Muscle of arm (tissue), 14 donors: ENCODE measurements at places on chromosomes 3 and 15. TPM values are rescaled to one million over a fixed set of nuclear protein-coding genes. Genes with fewer than 3 reads are reported as not detected.

DNA sequence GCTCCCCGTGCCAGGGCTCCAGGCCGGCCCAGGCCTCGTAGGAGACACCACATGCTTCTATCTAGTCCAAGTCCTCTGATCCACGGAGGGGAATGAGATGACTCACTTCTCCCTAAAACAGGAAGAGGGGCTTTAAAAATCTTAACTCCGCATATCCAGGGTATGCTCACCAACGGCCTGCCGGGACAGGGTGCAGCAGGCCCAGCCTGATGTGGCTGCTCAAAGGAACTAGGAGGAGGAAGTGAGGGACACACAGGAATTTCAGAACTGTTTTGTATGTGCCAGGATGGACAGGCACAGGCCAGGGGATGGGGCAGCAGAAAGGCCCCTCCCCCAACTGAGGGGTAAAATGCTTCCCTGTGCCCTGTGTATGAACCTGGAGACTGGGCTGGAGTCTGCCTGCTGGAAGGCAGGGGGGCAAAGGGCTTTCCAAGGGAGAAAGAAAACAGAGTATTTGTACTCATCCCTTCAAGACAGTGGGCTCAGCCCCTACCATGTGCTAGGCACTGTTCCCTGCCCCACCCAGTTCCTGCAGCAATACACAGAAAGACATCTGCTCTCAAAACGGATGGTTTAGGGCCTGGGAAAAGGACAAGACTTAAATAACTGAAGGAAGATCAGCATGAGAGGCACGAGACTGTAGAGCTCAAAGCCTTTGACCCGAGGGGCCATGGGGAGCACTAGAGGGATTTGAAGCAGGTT is 22.1 kb downstream of the CHDH start:
- no peak for DNase-seq

- DNase-seq: no peak
Observed at GRCh38 chr3:137771401-137772213, 7.5 kb downstream of the SOX14 start.

- no peak for DNase-seq
Observed at GRCh38 chr3:44906997-44907396, 32.6 kb downstream of the TGM4 start.

GRCh38 chr3:21893242-21893641 is 142.2 kb upstream of the ZNF385D start:
- no peak for DNase-seq

Gene PLSCR5
- polyA plus RNA-seq: not detected

DNA sequence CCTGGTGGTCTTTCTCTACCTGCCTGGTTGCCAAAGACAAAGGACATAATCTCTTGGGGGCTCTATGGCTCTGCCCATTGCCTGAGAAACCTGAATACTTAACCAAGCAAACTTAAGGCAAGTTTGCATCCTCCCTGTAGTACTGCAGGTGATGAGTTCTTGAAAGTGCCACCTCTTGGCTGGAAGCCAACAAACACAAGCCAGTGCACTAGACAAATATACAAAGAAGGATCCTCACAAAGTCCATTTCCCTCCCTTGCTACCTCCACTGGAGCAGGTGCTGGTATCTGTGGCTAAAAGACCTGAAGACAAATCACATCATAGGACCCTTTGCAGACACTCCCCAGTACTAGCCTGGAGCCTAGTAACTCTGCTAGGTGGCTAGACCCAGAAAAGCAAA is 772.3 kb downstream of the SI start:
- no peak for DNase-seq

- DNase-seq: no peak
Observed at GRCh38 chr3:49553324-49553691, 969 bp upstream of the BSN start.

Gene FSIP1
- 0.79 TPM for polyA plus RNA-seq

DNA sequence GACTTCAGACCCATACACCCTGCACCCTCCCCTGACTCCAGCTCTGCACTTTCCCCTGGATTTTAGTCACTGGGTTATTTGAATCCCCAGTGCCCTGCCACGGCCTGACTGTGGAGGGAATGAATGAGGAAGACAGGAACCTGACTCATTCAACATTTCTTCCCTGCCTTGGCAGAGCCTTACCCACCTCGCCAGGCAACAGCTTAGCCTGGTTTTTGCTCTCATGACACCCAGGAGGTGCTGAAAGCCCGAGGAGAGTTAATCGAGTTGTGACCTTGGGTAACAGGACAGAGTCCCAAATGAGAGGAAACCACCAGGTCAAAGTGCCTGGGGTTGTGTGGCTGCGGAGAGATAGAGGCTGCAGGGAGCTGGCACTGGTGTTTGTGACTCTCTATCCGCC is 128.3 kb downstream of the SMAD6 start:
- DNase-seq: no peak

DNA sequence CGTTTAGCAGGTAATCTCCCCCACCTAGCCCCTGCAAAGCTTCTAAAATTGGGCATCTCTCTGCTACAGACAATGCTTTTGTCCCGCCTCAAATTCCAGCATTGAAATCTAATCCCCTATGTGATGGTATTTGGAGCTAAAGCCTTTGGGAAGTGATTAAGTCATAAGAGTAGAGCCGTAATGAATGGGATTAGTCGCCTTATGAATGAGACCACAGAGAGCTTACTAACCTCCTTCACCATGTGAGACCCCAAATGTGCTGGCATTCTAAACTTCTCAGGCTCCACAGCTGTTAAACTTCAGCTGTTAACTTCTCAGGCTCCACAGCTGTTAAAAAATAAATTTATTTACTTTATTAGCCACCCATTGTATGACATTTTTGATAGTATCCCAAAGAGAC is 374.2 kb upstream of the BCHE start:
- DNase-seq: no peak

Gene PIF1
- 5.9 TPM for polyA plus RNA-seq

DNA sequence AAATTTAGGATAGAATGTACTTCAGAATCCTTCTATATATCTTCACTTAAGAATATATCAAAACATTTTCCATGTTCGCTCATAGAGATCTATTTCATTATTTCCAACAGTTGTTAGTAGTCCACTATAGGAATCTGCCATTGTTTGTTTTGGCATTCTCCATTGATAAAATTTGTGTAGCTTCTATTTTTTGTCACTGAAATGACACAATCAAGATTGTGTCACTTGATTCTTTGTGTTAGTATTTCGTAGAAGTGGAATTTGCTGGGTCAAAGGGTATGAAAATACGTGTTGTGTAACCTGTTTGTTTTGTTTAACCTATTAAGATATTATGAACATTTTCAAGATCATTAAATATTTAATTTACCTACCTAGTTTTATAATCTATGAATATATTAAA is 15.9 kb upstream of the GPR156 start:
- DNase-seq: no peak

DNA sequence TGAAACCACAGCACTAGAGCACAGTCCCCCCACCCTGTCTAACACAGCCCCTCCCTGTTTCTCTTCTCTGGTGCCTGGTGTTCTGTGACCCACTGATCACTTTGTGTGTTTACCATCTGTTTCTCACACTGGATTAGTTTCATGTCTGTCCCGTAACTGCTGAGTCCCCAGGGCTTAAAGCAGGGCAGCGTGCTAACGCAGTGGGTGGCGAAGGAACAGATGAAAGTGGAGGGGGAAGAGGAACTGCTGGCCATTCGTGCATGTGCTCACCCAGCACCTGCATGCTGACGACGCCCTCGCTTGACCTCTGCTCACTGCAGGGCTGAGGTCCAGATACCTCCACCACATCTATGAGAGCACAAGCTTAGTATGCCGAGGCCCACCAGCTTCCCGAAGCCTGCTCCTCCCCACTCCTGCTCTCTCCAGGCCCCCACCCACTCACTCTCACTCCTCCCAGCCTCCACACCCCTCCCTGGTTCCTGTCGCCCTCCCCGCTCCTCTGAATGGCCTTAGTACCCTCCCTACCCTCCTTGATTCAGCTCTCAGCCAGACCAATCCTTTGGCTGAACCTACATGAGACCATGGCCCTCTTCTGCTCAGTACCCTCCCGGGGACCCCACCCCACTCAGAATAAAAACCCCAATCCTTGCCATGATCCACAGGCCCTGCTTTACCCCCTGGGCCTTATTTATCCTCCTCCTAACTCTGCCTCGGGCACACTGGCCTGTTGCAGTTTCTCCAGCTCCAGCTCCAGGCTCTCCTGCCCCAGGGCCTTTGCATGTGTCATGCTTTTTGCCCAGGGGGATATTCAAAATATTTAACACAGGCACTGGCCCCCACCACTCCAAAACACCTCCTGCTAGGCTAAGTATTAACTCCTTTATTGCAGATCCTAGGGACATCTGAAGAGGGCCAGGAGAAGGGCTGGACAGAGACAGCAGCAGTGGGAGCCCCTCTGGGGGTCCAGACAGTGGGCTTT is 15.1 kb upstream of the IQSEC1 start:
- no peak for DNase-seq

DNA sequence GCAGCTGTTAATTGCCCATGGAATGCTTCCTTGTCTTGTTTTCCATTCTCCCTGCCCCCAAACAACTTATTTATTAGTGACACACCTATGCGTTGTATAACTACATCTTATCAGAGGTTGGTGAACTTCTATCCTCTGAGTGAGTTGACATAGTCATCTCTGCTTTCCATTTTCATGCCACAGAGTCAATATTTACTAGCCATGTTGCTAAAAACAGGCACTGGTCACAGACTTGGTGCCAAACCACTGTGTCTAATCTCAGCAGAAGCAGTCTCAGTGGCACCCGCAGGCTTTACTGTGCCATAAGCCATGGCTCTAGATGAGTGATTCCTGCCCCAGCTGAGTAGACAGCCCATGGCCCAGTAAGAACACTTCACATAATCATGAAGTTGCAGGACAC is 26.5 kb downstream of the DAPK2 start:
- no peak for DNase-seq

Gene GPR160
- 3.4 TPM for polyA plus RNA-seq

DNA sequence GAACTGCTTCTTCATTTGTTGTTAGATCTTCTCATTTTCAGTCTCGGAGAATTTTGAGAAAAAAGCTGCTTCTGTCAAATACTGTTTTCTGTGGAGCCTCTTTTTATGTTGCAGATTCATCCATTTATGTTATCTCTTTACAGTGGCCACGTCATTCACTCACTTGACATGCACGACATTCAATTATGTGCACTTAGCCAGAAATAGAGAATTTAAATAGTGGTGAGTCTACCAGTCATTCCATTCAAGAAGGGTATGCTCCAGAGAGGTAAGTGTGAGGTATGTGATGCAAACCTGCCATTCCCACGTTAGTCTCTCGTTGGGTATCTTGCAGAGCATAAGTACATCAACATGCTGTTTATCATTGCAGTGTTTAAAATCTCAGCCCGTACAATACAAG is 9.8 kb downstream of the ARPP19 start:
- DNase-seq: no peak

GRCh38 chr3:155088706-155089345 is 8.7 kb downstream of the MME start:
- no peak for DNase-seq

DNA sequence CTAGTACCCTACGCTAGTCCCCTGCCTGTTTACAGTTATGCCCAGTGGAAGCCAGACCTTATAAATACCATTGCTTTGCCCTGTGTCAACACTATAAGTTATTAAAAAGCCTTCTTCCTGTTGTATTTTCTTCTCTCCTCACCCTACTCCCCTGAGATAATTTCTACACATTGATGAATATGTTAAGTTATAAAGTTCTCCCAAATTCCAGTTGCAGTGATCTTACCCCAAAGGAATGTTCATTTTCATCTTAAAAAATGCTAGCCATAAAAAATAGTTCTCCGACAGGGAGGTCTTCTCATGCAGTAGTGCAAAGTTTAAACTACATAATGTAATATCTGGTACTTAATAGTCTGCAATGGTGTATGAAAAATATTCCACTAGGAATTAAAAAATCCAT is 58.6 kb downstream of the MAP2K5 start:
- DNase-seq: no peak

DNA sequence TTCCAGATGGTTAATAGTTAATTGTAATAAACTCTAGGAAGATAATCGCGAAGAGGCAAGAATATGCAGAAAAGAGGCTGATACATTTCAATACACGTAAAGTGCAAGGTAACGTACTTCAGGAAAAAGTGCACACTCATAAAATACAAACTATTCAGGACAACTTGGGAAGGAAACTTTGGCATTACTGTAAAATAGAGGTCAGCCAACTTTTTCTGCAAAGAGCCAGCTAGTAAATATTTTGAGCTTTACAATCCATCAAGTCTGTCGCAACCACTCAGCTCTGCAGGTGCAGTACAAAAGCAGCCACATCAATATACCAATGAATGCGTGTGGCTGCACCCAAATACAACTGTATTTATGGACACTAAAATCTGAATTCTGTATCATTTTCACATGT is 51.6 kb upstream of the THUMPD3 start:
- DNase-seq: no peak

Gene SAMMSON
- 0.15 TPM for polyA plus RNA-seq

DNA sequence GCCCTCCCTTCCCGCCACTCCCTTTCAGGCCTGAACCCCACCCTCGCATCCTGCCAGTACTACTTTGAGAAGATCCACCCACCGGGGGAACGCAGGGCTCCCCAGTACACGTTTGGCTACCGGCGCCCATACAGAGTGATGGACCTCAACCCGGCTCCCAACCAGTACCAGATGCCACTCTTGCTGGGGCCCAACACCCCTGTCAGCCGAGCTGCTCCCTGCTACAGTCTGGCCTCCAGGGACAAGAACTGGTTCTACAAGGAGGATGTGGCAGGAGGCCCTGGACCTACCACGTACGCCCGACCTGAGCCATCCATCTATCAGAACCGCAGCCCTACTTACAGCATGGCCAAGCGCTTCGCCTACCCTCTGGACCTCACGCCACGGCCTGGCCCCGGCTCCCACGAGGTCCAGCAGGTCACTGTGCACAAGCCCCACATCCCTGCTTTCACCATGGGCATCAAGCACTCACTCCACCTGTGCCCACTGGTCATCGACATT is 14.4 kb upstream of the CSPG4 start:
- no peak for DNase-seq

GRCh38 chr3:30752970-30753369 is 141.5 kb downstream of the GADL1 start:
- no peak for DNase-seq
